Nucleus accumbens (tissue), 56 donors: ENCODE measurements at places on chromosomes 3 and 15.

DNA sequence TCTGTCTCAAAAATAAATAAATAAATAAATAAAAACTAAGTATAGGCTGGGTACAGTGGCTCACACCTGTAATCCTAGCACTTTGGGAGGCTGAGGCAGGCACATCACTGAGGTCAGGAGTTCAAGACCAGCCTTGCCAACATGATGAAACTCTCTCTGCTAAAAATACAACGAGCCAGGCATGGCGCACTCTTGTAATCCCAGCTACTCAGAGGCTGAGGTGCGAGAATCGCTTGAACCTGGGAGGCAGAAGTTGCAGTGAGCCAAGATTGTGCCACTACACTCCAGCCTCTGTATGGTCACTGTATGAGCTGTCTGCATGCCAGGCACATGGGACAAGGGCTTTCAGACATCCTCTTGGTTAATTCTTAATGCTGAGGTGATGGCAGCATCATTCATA lies 28.7 kb downstream of the TIPIN start:
- DNase-seq, result no peak

DNA sequence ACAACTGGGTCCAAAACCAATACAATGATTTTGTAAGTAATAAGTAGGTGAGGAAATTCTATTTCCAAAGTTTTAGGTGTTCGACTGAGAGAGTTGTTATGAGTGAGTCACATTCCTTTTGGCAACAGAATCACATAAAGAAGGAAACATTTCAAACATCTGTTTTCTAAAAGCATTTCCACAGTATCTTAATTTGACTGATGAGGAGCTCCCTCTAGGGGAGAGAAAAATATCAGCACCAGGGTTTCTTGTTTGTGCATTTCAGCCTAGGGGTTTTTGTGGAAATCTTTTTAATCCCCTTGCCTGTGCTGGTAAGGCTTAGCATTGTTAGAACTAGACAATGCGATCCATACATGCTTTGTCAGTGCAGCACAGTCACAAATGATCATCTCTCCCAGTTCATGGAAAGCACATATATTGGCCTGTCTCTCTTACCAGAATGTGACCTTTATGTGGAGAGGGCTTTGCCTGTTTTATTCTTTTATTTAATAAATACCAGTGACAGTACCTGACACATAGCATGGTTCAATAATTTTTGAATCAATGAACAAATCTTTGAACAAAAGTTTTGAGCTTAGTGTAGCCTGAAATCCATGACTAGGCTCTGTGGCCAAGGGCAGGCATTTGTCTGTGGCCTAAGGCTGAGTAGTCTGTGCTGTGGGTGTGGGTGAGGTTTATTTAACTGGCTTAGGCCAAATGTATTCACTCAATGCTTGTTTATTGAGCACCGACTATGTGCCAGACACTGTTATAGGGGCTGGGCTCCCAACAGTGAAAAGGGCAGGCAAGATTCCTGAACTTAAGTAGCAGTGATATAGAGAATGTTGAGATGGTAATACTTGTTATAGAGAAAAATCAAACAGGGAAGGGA lies 21.1 kb upstream of the IQCF6 start:
- no peak for DNase-seq

DNA sequence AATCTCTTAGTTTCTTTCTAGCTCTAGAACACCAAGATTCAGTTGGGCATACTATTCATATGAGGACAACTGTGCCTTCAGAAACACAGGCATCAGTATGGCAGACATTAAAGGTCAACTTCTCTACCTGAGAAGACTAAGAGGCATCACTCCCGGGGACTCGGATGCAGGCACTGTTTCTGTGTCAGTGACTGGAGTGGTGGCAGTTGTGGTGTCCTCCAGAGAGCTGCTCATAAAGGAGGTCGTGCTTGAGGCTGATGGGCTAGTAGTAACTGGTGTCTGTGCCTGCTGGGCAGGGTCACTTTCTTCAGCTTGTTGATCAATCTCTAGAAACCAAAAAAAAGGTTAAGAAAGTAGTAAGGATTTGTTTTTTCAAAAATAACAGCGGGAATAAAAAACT lies 75.2 kb downstream of the FBXL22 start:
- DNase-seq, result no peak

GRCh38 chr15:68678746-68679145 lies 100.0 kb downstream of the CORO2B start:
- DNase-seq, result no peak

DNA sequence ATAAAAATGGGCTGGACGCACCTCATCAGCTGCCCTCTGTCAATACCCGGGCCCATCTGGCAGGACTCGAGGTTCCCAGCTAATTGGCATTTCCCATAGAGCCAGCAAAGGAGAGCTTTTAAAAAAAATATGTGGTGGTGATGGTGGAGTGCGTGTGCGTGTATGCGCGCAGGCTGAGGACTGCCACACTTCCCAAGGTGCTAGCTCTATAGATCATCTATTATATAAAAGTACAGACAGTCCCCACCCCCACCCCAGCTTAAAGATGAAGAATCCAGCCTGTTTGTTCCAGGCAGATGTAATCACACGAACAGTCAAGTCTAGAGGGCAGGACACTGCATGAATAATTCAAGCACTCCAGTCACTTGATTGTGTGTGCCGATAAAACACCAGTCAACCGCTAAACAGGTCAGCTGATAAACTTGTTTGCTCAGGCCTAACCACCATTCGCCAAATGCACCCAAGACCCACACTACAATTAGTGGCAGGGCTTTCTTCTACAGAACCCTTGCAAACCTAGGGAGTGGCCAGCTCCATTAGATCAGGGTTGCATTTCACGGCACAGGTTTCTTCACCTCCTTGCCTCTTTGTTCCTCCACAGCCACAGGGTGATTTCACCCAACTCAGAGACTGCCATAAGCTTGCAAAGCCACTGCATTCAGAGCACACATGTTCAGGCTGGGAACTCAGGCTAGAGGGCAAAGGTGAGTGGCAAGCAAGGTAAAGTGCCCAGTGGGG lies 5.8 kb downstream of the TLE3 start:
- DNase-seq, result no peak

- DNase-seq, result no peak
Observed at GRCh38 chr3:15010664-15011063, 54.5 kb downstream of the MRPS25 start.

GRCh38 chr3:128271536-128272332 lies 118.5 kb downstream of the EEFSEC start:
- no peak for DNase-seq

GRCh38 chr3:68866157-68866556 lies 66.2 kb downstream of the TAFA4 start:
- no peak for DNase-seq

DNA sequence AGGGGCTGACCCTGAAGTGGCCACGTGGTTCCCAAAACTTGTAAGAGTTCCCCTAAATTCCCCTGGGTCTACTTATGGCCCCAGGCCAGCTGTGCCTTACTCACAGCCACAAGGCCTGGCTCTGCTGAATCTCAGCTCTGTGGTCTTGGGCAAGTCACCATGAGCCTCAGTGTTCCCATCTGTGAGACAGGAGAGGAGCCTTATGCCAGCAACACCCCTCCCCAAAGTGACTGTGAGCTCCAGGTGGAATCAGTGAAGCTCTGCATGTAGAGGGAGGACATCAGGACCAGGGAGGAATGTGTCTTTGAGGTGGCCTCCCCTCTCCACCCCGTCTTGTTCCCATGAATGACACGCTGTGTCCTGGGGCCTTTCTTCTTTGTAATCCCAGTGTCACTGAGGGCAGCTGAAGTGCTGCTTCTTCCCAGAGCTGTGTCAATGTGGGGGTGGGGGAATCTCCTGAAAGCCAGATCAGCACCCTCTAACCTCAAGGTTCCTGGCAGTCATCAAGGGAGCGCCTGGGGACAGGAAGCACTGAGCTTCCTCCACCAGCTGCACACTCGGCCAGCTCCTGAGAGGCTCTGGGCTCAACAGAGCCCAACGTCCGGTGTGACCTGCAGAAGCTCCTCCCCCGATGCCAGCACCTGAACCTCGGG lies 258.9 kb downstream of the UACA start:
- DNase-seq, result no peak

- no peak for DNase-seq
Observed at GRCh38 chr3:50375258-50375931, 16.1 kb upstream of the TMEM115 start.

GRCh38 chr3:123457841-123458240 lies 9.0 kb upstream of the ADCY5 start:
- DNase-seq, result no peak

DNA sequence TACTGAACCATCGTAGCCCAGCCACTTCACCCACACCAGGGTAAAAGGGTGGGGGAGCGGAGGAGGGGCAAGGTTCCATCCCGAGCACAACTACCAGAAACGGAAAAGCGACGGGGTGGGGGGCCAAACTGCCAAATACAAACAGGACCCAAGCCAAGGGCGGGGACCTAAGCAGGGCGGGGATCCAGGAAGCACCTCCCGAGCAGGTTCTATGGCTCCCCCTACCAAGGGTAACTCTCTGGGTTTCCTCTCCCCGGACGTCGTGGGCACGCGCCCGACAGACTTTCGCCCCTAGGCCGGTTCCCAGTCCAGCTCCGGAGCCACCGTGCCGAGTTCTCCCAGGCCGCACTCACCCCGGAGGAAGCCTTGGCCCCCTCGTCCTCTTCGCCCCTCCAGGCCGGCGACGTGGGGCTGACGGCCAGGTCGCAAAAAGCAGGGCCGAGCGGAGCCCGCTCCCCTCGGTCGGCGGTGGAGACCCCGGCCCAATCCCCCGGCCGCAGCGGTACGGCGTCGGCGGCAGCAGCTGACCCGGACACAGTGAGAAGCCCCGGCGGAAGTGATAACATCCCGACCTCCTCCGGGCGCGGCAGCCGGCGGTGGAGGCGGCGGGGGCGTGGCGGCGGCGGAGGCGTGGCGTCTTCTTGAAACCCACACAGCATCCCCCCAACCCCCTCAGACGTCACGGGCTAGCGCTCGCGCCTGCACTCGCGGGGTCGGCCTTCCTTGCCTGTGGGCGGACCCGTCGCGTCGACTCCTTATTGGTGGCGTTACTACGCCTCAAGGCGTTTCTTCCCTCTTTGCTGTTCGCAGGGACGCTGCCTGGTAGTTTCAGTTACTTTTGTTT lies at the start of gene BNIP2:
BNIP2 (minus strand) TSS at position 539 of the 844 bp plus-strand sequence. CDS start 6,863 bp downstream, outside the sequence.
- peak; percentile 92 for DNase-seq

DNA sequence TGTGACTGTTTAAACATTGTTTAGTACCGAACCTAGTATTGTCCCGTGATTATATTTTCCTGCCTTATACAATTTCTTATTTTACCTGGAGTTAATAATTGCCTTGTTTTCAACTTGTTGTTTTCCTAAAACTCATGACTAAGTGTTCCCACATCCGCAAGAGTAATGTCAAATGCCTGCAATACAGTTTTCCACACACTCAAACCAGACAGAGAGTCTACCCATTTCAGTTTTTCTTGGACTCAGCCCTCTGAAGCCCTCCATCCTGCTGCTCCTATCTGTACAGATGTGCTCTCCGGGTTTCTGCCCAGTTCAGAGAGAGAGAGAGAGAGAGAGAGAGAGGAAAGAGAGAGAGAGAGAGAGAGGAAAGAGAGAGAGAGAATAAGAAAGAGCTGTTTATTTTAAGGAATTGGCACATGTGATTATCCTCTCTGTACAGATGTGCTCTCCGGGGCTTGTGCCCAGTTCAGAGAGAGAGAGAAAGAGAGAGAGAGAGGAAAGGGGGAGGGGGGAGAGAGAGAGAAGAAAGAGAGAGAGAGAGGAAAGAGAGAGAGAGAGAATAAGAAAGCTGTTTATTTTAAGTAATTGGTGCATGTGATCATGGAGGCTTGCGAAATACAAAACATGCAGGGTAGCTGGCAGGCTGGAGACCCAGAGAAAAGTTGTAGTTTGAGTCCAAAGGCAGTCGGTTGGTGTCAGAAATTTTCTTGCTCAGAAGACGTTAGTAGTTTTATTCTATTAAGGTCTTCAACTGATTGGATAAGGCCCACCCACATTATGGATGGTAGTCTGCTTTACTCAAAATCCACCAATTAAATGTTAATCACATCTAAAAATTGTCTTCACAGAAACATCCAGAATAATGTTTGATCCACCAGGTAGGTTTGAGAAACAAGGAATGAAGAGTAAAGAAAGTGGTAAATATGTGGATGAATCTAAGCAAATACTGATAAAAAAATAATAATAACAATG lies 104.1 kb upstream of the GOLGA8J start:
- no peak for DNase-seq

- DNase-seq, result no peak
Observed at GRCh38 chr3:8856071-8856470, 86.7 kb upstream of the OXTR start.
